ENCODE measurements at places on chromosomes 13 and 19. TPM values are rescaled to one million over a fixed set of nuclear protein-coding genes. Genes with fewer than 3 reads are reported as not detected.

DNA sequence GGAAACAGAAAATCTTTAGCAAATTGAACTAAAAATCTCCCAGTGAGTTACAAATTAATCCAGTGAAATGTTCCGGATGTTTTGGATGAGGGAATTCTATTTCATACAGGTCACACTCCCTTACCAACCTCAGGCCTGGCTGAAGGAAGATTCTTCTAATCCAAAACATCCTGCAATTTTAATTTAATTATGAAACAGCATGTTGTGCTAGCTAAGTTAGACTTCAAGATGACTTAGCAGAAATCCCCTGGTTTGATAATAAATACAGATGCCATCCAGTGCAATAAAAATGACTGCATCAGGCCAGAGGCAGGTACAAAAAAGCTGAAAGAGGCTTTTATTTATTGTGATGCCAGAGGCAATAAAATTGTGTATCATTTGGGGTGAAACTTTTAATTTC lies 96.7 kb upstream of the CLDN10 start:
- no peaks in the 10 kb centered on the region for H3K36me3 ChIP-seq
- H3K4me1 ChIP-seq: no peaks in the 10 kb centered on the region
- no peak overlapping the region for H3K27ac ChIP-seq

DNA sequence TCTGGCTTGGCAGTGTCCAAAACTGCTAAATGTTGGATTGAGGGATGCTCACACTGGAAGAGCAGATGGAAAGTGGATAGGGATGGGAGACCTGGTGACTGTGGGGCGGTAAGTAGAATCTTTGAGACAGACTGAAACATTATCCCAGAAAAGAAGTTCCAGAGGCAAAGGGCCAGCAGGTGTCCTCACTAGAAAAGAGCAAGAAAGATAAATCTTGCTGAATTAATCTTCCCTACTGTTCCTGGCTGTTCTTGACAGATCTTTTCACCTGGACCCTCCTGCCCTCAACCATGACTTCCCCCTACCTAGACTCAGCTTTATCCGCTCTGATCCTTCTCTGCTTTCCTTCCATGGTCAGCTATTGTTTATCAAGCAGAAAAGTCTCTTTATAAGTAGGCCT lies 35.0 kb upstream of the FRY start:
- no peak overlapping the region for H3K4me3 ChIP-seq
- no peak overlapping the region for H3K27ac ChIP-seq
- no peak for DNase-seq
- H3K27me3 ChIP-seq: no peaks in the 10 kb centered on the region

DNA sequence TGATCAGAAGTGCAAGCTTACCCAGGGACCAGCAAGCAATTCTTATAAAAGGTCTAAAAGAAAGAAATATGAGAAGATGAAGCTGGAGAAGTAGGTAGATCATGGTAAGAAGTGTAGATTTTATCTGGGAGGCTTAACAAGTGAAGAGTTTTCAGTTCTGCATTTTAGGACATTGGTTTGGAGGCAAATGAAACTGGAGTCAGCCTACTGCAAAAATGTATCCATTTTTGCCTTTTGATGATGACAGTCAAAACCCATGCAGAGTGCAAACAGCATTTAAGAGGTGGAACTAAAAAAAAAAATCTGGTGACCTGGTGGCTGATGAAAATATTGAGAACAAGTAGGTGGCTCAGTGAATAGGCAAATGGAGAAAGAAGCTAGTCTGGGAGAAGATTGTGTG lies 216.9 kb downstream of the DNAJC15 start:
- H3K4me1 ChIP-seq: no peaks in the 10 kb centered on the region
- no peak overlapping the region for H3K4me3 ChIP-seq
- no peak overlapping the region for H3K27ac ChIP-seq
- no peak for DNase-seq
- H3K27me3 ChIP-seq: no peaks in the 10 kb centered on the region

DNA sequence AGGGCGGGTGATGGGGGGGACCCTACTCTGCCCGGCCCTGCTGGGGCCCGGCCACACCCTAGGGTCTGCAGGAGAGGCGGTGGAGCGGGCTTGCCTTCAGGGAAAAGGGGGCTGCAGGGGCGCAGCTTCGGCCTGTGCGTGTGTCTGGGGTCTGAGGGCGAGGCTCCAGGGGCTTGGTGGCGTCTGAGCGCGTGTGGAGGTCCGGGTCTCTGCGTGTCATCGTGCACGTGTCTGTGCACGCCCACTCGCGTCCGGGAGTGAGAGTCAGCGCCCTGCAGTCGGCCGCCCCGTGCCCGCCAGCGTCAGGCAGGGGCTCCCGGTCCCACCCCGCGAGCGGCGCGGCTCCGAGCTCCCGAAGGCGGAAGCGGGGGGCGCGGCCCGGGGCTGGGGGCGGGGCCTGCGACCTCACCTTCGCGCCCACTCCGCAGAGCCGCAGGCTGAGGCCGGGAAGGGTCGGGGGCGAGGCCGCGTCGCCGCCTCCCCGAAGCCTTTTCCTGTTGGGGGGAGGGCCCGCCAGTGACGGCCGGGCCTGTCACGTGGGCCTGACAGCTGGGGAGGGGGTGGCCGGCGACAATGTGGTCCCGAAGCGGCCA lies at the start of gene ARHGAP45:
TSS of gene ARHGAP45 (plus strand) at position 420 of the 593 bp plus-strand sequence. CDS start 239 bp downstream, outside the sequence.
- H3K4me3 ChIP-seq: peak within 1 kb of the TSS; percentile 62
- H3K36me3 ChIP-seq: no peaks in the 10 kb centered on the region
- H3K4me1 ChIP-seq: peaks cover 54% of the 10 kb centered on the region
- H3K27me3 ChIP-seq: no peaks in the 10 kb centered on the region

DNA sequence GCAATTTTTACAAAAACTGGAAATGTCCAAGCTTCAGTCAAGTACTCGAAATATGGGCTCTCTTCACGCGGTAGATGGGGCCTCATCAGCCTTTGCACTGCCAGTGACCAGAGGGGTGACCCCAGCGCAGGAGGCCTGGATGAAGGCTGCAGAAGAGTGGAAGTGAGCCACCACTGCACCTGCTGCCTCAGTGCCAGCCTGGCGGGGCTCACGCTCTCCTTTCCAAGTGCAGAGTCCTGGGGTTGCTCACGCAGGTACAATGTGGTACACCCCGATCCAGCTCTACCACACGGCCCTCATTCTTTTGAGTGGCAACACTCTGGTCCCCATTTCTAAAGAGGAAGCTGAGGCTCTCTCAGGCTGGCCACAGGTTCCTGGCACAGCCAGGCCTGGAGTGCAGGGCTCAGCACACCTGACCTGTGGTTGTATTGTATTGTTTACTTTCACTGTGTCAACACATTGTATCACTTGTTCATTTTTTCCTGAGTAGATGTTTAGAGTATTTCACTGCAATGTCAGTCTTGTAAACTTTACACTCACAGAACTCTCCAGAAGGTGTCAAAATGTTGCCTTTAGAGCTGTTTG lies 97.3 kb upstream of the SOX1 start:
- no peaks in the 10 kb centered on the region for H3K4me1 ChIP-seq
- H3K27ac ChIP-seq: no peak overlapping the region
- H3K27me3 ChIP-seq: peaks cover 56% of the 10 kb centered on the region
- no peak for DNase-seq

DNA sequence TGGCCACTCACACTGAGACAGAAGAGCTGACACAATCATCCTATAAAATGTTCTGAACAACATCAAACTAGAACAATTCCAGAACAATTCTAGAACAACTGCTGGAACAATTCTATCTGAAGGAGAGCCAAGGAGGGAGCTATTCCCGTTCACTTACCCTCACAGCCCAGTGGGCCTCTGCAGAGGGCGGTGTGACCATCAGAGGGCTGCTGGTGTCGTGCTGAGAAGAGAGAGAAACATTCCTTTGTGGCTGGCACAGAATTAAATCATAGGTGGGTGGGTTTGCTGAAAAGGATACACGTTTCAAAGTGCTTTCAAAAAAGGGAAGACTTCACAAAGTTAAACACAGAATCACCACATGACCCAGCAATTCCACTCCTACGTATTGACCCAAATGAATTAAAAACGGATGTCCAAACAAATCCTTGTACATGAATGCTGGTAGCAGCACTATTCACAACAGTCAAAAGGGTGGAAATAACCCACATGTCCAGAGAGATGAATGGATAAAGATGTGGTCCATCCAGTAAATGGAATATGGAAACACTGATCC lies 34.9 kb downstream of the EPS15L1 start:
- peaks cover 19% of the 10 kb centered on the region for H3K4me1 ChIP-seq
- no peaks in the 10 kb centered on the region for H3K27me3 ChIP-seq
- H3K27ac ChIP-seq: peak overlapping the region; percentile 39
- no peak overlapping the region for H3K4me3 ChIP-seq
- DNase-seq: no peak

DNA sequence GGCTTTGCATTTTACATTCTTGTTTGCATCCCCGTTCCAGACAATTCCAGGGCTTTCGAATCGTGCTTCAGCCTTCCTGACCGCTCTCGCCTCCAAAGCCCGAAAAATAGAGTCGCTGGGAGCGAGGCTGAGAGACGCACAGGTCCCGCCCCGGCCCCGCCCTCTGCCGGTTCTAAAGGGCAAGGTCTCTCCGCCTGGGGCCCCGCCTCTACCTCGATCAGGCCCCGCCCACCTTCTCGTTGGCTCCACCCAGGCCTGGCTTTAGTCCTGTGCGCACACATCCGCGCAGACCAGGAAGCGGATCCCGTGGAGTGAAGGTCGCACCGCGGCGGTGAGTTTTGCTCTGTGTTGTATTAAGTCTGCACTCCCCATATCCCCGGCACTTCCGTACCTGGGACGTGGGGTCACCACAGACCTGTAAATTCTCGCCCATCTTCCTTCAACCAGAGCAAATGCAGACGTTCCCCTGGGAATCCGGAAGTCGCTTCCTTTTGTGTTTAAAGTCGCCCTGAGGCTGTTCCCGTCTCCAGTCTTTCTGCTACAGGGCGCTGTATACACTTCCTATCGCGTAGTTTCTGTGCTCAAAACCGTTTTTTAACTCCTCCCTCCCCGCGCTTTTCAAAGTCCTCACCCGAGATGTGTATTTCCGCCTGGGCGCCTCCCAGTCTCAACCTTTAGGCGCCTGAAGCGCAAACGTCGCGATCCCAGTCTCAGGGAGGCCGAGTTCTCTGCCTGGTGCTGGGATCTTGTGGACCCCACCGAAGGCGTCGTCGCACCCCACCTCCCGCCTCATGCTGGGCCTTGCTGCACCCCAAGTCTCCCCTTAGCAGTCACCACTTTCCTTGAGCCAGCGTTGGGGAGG lies at the start of gene ZNF701:
TSS of gene ZNF701 (plus strand) at position 288 of the 862 bp plus-strand sequence. CDS start 3,861 bp downstream, outside the sequence.
- H3K4me1 ChIP-seq: no peaks in the 10 kb centered on the region
- H3K27me3 ChIP-seq: no peaks in the 10 kb centered on the region
- H3K4me3 ChIP-seq: peak within 1 kb of the TSS; percentile 80
- peak within 1 kb of the TSS; percentile 87 for H3K27ac ChIP-seq
- peak; percentile 96 for DNase-seq

GRCh38 chr19:18863843-18864362 lies 32.1 kb downstream of the CERS1 start:
- H3K36me3 ChIP-seq: peaks cover 89% of the 10 kb centered on the region
- no peak overlapping the region for H3K4me3 ChIP-seq
- no peaks in the 10 kb centered on the region for H3K27me3 ChIP-seq
- no peak overlapping the region for H3K27ac ChIP-seq
- H3K4me1 ChIP-seq: peaks cover 14% of the 10 kb centered on the region

Gene SOHLH2
- not detected for total RNA-seq

- H3K4me3 ChIP-seq: no peak overlapping the region
- no peaks in the 10 kb centered on the region for H3K36me3 ChIP-seq
- H3K27me3 ChIP-seq: no peaks in the 10 kb centered on the region
- peaks cover 5% of the 10 kb centered on the region for H3K4me1 ChIP-seq
- H3K27ac ChIP-seq: peak overlapping the region; percentile 51
- no peak for DNase-seq
Measured at GRCh38 chr13:59458908-59459579, 704.7 kb downstream of the DIAPH3 start.

Gene ZNF552
- 10.9 TPM for total RNA-seq

GRCh38 chr19:13076320-13076719 lies 26.3 kb downstream of the LYL1 start:
- no peak for DNase-seq
- no peak overlapping the region for H3K4me3 ChIP-seq
- H3K36me3 ChIP-seq: peaks cover 39% of the 10 kb centered on the region
- H3K27me3 ChIP-seq: no peaks in the 10 kb centered on the region

GRCh38 chr19:4692251-4693077 lies 22.3 kb upstream of the MYDGF start:
- H3K4me3 ChIP-seq: no peak overlapping the region
- H3K4me1 ChIP-seq: no peaks in the 10 kb centered on the region
- H3K36me3 ChIP-seq: peaks cover 95% of the 10 kb centered on the region
- H3K27ac ChIP-seq: no peak overlapping the region
- no peak for DNase-seq

DNA sequence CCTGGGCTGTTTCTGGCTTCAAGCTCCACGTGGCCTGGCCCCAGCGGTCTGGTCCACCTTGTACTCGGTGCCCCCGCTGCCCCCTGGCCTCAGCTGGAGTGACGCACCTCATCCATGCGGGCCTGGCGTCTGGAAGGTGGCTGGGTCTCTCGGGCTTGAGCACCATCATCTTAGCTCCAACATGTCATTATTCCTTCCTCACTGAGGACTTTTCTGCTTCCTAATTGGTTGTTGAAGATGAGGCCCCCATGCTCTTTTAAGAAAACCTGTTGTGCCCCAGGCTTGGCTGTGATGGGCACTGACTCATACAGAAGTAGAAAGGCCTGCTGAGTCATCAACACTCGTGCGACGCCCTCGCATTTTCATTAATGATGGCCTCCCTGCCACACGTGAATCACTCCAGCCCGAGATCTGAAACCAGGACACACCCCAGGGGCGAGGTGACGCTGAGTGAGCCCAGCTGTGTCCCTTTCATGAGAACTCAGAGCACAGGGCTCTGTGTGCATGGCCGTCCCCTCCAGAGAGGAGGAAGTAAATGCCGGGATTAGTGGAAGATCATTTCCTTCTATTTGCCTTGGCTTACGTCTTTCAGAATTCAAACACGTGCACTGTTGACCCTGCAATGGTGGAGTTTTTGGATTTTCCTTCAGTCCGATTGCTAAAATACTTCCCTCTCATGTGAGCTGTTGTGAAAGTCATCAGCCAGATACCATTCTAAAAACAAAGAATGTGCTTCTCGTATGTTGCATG lies 14.0 kb upstream of the GJA3 start:
- H3K4me3 ChIP-seq: no peak overlapping the region
- peaks cover 23% of the 10 kb centered on the region for H3K27me3 ChIP-seq
- H3K4me1 ChIP-seq: peaks cover 12% of the 10 kb centered on the region
- DNase-seq: peak; percentile 90
- H3K36me3 ChIP-seq: no peaks in the 10 kb centered on the region

DNA sequence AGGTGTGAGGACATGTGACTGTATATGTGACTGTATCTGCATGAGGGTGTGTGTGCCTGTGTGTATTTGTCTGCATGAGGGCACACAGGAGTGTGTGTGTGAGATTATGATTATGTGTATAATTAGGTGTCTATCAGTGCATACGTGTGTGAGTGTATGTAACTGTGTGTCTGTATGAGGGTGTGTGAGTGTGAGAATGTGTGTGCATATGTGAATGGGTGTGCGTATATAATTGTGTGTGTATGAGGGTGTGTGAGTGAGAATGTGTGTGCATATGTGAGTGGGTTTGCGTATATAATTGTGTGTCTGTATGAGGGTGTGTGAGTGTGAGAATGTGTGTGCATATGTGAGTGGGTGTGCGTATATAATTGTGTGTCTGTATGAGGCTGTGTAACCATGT lies 3.0 kb upstream of the ACSBG2 start:
- H3K4me1 ChIP-seq: no peaks in the 10 kb centered on the region
- no peak overlapping the region for H3K4me3 ChIP-seq
- no peak overlapping the region for H3K27ac ChIP-seq
- no peaks in the 10 kb centered on the region for H3K27me3 ChIP-seq
- no peaks in the 10 kb centered on the region for H3K36me3 ChIP-seq
